ENCODE measurements at places on chromosomes 4 and X.

DNA sequence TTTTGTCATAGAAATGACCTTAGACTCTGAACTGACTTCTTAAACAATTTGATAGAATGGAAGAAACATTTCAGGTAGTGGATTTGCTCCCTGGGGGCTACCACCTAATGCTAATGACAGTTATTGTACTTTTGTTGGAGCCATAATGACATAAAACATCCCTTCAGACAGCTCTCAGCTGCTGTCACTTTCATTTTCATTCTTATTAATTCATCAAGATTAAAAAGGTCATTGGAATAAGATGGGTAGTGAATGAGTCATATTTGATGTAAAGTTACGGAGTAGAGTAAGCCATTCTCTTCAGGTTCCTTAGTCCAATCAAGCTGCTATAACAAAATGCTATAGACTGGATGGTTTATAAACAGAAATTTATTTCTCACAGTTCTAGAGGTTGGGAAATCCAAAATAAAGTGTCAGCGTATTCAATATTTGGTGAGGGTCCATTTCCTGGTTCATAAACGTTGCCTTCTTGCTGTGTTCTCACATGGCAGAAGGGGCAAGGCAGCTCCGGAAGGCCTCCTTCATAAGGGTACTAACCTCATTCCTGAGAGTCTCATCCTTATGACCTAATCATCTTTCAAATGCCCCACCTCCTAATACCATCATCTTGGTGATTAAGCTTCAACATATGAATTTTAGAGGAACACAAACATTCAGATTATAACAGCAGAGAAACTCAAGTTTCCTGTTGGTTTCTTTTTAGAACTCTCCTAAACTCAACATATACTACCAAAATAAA lies 268.5 kb downstream of the ARAP2 start:
- no peak for DNase-seq

- DNase-seq = no peak
Measured at GRCh38 chr4:154560824-154561231, 2.0 kb upstream of the FGB start.

DNA sequence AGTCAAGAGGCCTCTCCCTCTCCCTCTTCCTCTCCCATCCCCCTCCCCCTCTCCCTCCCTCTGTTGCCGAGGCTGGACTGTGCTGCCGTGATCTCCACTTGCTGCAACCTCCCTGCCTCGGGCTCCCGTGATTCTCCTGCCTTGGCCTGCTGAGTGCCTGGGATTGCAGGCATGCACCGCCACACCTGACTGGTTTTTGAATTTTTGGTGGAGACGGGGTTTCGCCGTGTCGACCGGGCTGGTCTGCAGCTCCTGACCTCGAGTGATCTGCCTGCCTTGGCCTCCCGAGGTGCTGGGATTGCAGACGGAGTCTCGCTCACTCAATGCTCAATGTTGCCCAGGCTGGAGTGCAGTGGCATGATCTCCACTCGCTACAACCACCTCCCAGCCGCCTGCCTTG lies 165.1 kb downstream of the CENPC start:
- no peak for DNase-seq

DNA sequence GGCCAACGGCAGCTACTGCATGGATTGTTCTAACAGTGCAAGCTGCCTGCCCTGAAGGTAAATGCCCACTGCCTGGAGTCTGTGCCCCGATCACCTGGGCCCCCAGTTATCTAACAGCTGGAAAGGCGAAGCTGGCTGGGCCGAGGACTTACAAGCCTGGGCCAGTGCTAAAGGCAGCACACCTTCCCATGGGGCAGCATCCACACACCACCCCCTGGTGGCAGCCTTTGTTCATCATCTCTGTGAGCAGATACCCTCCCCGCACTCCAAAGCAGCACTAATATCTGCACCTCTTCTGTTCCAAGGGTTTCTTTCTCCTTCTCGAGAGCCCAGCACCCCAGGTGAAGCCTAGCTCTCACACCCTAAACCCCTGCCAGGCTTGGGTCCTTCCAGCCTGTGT lies 7.6 kb downstream of the SLC2A9 start:
- no peak for DNase-seq

GRCh38 chr4:4364486-4365208 lies 22.3 kb upstream of the NSG1 start:
- DNase-seq = no peak

- no peak for DNase-seq
Measured at GRCh38 chr4:79578606-79579005, 170.6 kb upstream of the GK2 start.
